ENCODE measurements at places on chromosomes 2 and 18.

DNA sequence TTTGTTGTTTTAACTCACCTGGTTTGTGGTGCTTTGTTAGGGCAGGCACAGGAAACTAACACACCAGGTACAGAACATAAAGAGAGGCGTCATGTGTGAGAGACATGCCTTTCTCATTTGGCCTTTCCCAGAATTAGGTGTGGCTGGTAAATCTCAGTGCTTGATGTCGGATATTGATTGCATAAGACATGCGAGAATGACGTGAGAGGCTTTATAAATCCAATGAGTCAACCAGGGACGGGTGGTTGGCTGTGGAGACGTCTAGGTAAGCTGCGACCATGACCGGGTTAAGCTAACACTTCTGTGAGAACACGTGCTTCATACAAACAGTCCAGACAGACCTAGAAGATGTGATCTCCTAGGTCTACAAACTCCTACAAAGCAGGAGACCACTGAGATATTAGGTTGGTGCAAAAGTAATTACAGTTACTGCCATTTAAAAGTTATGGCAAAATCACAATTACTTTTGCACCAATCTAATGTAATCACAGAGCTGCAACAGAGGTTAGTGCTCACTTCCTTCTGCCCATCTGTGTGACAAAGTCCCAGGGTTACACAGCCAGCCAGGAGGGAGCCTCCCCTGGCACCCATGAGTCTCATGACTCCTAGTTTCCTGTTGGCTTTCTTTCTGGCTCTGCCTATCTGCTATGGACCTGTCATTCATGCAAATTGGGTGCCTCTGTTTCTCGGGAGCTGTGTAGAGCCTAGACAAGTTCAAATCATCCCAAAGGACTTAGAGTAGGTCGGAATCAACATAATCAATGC lies 98.9 kb upstream of the ATP8B1 start:
- no peak for DNase-seq

GRCh38 chr2:33365264-33365970 lies 111.0 kb upstream of the RASGRP3 start:
- no peak for DNase-seq

- DNase-seq, result no peak
These were observed 446 bp upstream of the EFHD1 start for GRCh38 chr2:232632904-232633412.

DNA sequence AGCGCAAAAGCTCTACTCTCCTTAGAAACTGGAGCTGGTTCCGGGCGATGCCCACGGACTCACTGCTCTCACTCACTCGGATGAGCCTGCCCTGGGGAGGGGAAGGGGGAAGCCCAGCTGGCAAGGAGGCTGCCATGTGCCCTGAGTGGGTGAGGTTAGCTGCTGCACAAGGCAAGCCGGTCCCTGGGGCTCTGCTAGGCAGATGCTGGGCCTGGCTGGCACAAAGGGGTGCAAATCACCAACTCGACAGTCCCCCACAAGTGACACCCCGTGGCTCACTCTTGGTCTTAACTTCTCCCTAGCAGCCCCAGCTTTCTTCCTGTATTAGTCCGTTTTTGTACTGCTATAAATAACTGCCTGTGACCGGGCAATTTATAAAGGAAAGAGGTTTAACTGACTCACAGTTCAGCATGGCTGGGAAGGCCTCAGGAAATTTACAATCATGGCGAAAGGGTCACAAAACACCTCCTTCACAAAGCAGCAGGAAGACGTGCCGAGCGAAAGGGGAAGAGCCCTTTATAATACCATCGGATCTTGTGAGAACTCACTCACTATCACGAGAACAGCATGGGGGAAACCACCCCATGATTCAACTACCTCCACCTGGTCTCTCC lies 33.2 kb downstream of the ADCY3 start:
- no peak for DNase-seq

DNA sequence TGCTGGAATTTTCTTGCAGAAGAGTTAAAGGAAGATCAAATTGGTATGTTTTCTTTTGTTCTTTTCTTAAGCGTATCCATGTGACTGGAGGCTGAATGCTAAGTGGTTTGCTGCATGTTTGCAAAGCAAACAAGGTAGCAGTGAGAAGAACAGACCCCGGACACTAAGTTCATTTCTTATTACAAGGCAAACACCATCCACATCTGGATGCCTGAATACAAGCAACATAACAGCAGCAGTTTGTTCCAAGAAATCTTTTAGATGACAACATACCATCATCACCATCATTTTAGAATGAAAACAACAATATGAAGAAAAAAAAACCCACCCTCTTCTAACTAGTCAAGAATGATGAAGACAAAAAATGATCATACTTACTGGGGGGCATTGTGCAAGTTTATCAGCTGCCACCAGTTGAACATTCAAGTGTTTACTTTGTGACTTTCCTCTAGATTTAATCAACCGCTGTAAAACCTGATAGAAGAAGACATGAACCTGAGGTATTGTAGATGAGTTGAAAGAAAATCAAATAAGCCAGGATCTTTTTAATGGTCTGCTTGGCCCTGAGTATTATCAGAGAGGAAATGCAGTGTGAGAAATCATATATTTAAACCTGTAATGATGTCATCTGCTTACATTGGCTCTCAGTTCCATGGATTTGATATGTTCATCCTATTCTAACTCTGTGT lies 25.0 kb upstream of the ARL5A start:
- no peak for DNase-seq

GRCh38 chr18:23330423-23330822 lies 122.7 kb upstream of the RIOK3 start:
- no peak for DNase-seq

DNA sequence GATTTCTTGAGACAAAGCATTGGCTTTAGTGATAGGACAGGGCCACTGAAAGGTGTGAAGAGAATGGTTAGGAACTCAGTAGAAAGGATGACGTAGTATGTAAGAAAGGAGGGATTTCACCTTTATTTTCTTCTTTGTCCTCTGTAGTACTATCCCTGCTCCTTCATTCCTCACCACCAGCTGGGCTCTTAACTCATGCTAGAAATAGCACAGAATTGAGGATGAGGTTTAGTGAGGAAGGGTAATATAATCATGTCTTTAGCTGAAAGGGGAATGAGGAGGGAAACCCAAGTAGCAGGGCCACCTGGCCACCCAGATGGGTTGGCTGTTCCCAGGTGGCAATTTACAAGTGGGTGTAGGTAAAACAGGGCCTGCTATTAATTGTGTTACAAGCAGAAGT lies 15.2 kb downstream of the ACVR2A start:
- no peak for DNase-seq

DNA sequence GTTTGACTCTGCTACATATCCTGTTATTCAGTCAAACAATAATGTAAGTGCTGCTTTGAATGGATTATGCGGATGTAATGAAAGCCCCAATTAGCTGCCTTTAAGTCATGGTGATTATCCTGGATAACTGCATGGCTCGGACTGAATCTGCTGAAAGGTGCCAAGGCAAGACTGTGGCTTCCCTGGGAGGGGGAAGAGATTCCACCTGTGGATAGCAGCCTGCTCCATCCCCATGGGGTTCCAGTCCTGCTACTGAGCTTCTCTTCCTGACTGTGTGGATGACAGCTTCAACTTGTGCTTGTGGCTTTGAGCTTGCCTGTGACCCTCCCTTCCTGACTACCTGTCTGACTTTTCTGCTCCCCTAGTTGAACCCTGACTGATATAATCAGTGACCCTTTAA lies 540.0 kb upstream of the GYPC start:
- no peak for DNase-seq

DNA sequence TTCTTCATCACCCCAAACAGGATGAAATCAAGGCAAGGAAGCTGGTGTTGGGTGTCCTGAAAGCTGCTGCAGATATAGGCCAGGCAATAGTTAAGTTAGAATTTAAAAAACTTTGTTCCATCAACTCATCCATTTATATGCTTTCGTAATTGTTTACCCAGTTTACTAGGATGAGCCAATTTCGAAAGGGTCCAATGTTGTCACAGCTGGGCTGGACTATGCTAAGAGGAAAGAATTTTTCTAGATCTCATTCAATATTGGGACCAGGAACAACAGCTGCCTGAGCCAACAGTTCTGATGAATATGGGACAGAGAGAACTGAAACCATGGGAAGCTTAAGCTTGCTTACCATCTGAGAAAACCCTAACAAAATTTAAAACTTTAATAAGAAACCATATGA lies 21.6 kb upstream of the SP3 start:
- DNase-seq, result no peak

- no peak for DNase-seq
These were observed 1249.2 kb upstream of the ZEB2 start for GRCh38 chr2:145769011-145769716.

DNA sequence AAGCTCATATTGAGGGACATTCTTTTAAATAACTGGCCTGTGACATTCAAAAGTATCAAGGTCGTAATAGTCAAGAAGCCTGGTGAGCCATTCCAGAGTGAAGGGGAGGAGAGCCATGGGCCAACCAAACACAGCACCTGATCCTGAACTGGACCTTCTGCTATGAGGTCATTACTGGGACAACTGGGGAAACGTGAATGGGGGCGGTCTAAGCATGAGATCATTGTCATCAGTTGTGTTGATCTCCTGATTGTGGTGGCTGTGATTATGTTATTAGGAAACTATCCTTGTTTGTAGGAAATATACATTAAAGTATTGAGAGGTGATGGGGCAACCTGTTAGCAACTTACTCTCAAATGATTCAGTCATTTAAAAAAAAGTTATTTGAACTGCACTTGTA lies 79.3 kb downstream of the FBXO15 start:
- no peak for DNase-seq

DNA sequence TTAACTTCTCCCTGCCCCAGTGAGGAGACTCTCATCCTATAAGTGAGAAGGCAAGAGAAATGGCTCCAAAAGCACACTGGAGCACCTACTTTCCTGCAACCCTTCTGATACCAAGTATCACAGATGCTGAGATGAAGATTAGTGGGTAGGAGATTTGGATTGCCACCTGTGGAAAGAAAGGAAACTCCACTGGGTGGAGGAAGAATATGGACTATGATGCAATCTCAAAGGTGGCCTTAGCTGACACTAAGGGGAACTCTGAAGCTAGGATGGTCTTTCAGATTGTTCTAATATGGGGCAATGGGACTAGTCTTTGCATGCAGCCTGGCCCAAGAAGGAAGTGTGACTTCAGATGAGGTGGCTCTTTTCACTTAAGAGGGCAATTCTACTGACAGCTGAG lies 21.6 kb downstream of the PRKRA start:
- no peak for DNase-seq

GRCh38 chr2:107414376-107414775 lies 412.3 kb upstream of the RGPD4 start:
- no peak for DNase-seq

- no peak for DNase-seq
These were observed 72.5 kb downstream of the XIRP2 start for GRCh38 chr2:166960702-166961270.

DNA sequence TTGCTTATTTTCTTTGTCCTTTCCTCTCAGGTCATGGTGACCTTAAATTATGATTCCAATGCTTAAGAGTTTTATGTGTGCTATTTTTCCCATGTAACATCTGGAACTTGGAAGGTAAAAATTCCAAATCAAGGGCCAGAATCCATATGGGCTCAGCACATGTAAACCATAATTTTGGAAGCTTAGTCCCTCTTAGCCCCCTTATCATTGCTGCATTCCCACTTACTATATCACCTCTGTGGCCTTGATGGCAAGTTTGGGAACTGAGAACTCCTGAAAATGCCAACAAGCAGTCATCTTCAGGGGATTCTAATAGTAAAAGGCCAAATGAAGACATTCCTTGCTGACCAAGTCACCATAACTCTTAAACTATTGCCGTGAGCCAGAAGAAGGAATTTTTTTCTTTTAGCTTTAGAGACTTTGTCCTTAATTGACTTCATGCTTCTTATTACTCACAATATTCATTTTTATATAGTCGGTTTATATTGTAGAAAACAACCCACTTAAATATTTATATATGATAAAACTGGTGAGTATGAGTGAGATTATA lies 251.4 kb downstream of the SLC8A1 start:
- no peak for DNase-seq

DNA sequence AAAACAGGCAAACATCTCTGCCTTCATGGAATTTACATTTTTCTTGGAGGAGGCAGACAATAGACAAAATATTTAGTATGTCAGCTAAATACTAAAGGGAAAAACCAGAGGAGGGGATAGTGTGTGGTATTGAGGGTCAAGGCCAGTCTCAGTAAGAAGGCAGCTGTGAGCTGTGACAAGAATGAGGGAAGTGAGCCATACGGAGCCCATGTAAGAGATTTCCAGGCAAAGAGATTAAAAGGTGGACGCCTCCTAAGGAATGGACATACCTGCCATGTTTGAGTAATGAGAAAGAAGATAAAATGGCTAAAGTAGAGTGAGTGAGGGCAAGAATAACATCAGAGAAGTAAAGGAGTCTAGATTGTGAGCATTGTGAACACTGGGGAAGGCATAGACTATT lies 2.2 kb upstream of the SCN2A start:
- DNase-seq, result no peak

DNA sequence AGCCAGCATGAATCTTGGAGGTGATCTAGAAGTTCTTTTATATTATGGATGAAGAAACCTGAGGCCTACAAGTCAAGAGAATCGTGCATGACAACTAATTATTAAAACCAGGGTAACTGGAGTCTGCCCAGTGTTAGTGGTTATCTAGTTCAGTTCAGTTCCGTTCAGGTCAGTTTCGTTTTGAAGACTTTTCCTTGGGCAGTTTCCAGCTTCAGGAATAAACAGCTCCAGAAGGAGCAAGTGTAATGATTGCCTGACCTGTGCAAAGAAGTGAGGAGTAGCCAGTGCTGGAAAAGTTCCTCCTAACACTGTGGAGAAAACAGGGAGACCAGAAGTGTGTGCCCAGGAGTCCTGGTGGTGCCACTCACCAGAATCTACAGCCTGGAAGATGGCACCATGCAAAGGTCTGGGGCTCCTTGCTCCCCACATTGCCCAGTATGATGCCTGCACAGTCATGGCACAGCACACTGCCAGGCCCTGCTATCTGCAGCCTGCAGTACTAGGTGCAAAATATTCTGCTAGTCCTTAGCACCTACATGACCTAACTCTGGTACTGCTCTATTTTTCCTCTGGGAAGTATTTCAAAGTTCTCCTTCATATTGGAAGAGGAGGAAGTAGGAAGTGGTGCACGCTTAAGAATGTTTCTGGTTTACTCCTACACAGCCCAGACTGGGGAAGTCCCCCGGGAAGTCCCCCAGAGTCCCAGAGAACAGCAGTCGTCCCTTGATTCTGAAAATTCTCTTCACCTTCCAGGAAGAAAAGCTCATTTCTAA lies 65.8 kb downstream of the SUMO1 start:
- DNase-seq, result peak; percentile 12

DNA sequence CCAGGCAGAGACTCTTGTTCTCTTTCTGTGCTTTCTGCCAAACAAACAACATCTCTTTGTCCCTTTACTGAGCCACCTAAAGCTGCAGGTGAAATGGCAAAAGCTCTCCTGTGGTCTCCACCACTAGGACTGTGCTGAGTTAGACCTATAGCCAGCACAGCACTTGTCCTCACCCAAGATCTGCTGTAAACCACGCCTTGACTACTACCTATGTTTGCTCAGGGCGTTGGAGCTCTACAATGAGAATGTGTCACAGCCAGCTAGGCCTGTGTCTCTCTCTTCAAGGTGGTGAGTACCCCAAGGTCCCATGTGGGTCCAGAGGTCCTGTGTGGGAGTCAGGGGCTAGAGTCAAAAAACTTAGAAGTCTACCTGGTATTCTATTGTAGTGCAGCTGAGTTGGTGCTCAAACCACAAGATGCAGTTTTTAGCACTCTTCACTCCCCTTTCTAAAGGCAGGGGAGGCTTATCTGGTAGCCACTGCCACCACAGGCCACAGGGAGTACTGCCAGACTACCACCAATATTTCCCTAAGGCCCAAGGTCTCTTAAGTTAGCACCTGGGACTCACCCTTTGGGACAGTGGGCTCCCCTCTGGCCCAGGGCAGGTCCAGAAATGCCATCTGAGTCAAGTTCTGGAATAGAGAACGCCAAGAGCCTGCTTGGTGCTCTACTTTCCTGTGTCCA lies 96.8 kb upstream of the RPRM start:
- DNase-seq, result no peak

GRCh38 chr2:222108957-222109585 lies 189.7 kb downstream of the PAX3 start:
- DNase-seq, result no peak
